ENCODE measurements at places on chromosomes 12 and 14.

DNA sequence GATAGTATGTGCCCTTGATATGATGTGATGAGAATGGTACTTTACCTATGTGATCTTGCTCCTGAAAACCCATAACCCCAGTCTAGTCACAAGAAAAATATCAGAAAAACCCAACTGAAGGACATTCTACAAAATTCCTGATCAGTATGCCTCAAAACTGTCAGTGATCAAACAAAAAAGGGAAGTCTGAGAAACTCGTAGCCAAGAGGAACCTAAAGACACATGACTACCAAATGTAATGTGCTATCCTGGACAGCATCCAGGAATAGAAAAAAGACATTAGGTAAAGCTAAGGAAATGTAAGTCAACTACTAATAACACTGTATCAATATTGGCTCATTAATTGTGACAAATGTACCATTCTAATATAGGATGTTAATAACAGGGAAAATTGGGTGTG lies 4.1 kb upstream of the WIF1 start:
- H3K4me1 ChIP-seq, result no peaks in the 10 kb centered on the region
- H3K27me3 ChIP-seq, result peaks cover 44% of the 10 kb centered on the region
- H3K36me3 ChIP-seq, result no peaks in the 10 kb centered on the region
- DNase-seq, result no peak
- no peak overlapping the region for H3K27ac ChIP-seq

DNA sequence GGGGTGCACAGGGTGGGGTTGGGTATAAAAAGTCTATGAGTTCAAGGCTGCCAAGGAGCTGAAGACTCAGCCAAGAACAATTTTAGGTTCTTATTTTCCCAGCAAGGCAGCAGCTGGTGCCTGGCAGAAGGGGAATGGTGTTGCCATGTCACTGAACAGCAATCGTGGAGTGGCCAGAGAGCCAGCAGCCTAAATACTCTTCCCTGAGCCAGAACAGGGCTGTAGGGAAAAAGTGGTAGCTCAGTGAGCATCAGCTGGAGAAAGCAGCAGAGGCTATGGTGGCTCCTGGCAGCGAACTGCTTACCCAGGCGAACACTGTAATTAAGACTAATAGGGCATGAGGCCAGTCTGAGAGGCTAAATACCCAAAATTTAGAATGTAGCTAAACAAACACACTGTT lies 334.9 kb downstream of the RMST start:
- H3K27ac ChIP-seq, result no peak overlapping the region
- no peaks in the 10 kb centered on the region for H3K4me1 ChIP-seq
- DNase-seq, result no peak
- H3K27me3 ChIP-seq, result no peaks in the 10 kb centered on the region
- H3K36me3 ChIP-seq, result no peaks in the 10 kb centered on the region
- H3K4me3 ChIP-seq, result no peak overlapping the region

DNA sequence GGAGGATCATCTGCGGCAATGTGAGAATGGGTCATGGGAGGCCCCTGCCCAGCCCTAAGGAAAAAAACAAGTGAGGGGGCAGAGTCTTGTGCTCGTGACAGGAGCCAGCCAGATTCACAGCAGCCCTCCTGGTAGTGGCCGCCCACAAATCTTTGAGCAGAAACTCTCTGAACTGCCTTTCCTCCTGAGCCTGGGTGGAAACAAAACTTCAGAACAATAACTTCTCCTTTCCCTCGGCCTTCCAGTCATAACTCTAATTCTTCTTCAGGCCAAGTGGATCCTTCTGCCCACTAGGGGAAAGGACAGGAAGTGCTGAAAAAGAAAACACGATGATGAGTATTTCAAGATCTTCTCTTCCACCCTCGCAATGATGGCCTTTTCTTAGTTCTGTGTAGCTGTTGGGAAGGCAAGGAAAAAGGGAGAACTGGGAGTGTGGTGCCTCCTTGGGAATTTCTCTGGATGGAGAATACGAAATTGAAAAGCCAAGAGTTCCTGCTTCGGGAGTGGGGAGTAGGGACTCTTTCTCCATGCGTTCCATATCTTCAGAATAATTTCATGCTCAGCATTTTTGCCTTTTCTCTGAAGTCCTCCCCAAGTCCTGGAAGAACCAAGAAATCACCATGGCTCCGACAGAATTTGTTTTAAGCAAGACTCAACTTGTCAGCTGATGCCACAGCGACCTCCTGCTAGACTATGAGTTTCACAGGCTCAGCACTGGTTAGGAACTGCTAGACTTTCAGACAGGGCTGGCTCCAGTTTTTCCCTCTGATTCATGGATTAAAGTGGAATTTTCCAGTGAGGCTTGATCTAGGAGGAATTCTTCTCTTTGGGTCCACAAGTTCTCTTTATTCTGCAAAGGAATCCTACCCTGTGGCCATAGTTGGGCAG lies 188.9 kb downstream of the CAND1 start:
- H3K4me1 ChIP-seq, result no peaks in the 10 kb centered on the region
- 0 out of 2 replicates have a peak, but pooled peaks cover 4% of the 10 kb centered on the region for H3K27me3 ChIP-seq
- H3K27ac ChIP-seq, result no peak overlapping the region
- H3K36me3 ChIP-seq, result no peaks in the 10 kb centered on the region

- DNase-seq, result no peak
- no peaks in the 10 kb centered on the region for H3K36me3 ChIP-seq
- no peaks in the 10 kb centered on the region for H3K27me3 ChIP-seq
- no peak overlapping the region for H3K27ac ChIP-seq
These were observed 28.6 kb downstream of the EML1 start for GRCh38 chr14:99821519-99822508.

- H3K4me1 ChIP-seq, result peaks cover 29% of the 10 kb centered on the region
- no peaks in the 10 kb centered on the region for H3K27me3 ChIP-seq
- H3K4me3 ChIP-seq, result no peak overlapping the region
- DNase-seq, result peak; percentile 25
These were observed 72.6 kb downstream of the PPM1H start for GRCh38 chr12:62862259-62862881.

- no peaks in the 10 kb centered on the region for H3K27me3 ChIP-seq
- H3K4me1 ChIP-seq, result no peaks in the 10 kb centered on the region
- no peak overlapping the region for H3K4me3 ChIP-seq
- no peak for DNase-seq
These were observed 141.8 kb downstream of the MYRFL start for GRCh38 chr12:69966839-69967238.

DNA sequence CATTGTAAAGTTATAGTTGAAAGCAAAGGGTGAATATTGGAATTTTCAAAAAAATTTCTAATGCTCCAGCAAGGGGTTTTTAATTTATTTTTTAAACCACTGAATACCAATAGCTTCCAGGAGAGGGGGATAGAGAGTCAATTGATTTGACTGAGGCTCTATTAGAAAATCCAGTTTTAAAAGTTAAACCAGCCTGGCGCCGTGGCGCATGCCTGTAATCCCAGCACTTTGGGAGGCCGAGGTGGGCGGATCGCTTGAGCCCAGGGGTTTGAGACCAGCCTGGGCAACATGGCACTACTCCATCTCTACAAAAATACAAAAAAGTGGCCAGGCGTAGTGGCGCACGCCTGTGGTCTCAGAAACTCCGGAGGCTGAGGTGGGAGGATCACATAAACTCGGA lies 150.1 kb downstream of the SLC38A4 start:
- DNase-seq, result no peak
- no peaks in the 10 kb centered on the region for H3K27me3 ChIP-seq

GRCh38 chr12:130916241-130916911 lies 37.3 kb upstream of the ADGRD1 start:
- H3K36me3 ChIP-seq, result no peaks in the 10 kb centered on the region
- peaks cover 44% of the 10 kb centered on the region for H3K27me3 ChIP-seq
- DNase-seq, result peak; percentile 28
- H3K4me3 ChIP-seq, result no peak overlapping the region
- peaks cover 12% of the 10 kb centered on the region for H3K4me1 ChIP-seq
- no peak overlapping the region for H3K27ac ChIP-seq

- H3K4me1 ChIP-seq, result no peaks in the 10 kb centered on the region
- no peak for DNase-seq
- H3K36me3 ChIP-seq, result no peaks in the 10 kb centered on the region
These were observed 16.2 kb upstream of the PIP4K2C start for GRCh38 chr12:57574795-57575194.

DNA sequence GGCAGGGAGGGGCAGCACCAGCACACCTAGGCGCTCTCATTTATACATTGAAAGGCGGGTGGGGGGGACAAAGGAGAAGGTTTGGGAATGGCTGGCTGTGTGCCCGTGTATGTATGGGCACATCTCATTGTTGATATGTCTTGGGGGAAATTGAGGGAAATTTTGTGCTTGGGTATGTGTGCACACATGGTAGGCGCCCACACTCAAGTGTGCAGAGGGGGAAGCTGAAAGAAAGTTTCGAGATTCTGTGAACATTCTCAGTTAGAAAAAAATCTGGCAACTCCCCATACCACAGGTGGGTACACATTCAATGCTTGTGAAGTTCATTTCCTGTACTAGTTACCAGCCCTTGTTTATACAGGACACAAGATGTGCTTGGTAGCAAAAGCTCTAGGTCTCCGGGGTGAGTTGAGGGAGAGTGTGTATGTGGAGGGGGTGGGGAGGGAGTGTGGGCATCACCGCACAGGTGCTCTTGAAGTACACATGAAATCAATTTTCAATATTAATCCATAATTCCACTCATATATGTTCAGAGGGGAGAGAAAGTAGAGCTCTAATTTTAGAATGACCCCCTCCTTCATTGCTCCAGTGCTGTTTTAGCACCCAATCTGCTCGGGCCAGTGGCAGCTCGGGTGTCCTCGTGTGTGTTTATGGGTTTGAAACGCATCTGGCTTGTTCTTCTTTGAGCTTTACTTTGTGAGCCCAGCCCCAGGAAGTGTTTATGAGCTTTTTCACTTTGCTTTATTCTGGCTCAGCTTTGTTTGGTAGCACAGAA lies 286.0 kb downstream of the ZFP36L1 start:
- H3K36me3 ChIP-seq, result no peaks in the 10 kb centered on the region
- no peaks in the 10 kb centered on the region for H3K27me3 ChIP-seq
- no peaks in the 10 kb centered on the region for H3K4me1 ChIP-seq
- no peak overlapping the region for H3K4me3 ChIP-seq

- H3K4me3 ChIP-seq, result no peak overlapping the region
- no peak overlapping the region for H3K27ac ChIP-seq
- DNase-seq, result no peak
- no peaks in the 10 kb centered on the region for H3K4me1 ChIP-seq
- no peaks in the 10 kb centered on the region for H3K27me3 ChIP-seq
- no peaks in the 10 kb centered on the region for H3K36me3 ChIP-seq
These were observed 78.0 kb upstream of the SSTR1 start for GRCh38 chr14:38129705-38130104.

- no peak overlapping the region for H3K4me3 ChIP-seq
- no peaks in the 10 kb centered on the region for H3K36me3 ChIP-seq
- peaks cover 3% of the 10 kb centered on the region for H3K4me1 ChIP-seq
- DNase-seq, result no peak
- H3K27ac ChIP-seq, result no peak overlapping the region
- no peaks in the 10 kb centered on the region for H3K27me3 ChIP-seq
These were observed 23.8 kb upstream of the GALNT9 start for GRCh38 chr12:132352896-132353800.

DNA sequence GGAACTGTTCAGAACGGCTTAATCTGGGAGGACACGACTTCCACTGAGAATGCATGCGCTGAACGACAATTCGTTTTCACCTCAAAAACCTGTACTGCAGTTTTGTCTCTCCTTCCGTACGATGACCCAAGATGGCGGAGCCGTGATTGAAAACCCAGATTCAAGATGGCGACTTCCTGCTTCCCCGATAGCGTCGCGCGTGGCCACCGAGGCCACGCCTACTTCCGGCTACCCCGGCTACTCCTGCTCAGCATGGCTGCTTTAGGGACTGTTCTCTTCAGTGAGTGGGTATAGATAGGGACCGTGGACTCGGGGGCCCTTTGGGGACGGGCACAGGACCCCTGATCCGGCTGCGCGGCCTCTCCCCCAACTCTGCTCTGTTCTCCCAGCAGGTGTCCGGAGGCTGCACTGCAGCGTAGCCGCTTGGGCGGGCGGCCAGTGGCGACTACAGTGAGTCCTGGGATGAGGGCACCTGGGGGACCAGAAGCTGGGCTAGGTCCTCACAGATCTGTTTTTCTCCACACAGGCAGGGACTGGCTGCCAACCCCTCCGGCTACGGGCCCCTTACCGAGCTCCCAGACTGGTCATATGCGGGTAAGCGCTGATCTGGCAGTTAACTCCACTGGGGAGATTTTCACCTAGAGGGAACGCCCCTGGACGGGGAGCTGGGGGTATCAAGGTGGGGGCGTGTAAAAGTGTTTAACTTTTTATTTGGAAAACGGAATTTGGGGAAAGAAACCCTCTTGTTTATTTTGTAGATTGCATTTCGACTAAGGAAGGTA lies at the start of gene MRPL52:
TSS of gene MRPL52 (plus strand) at position 227 of the 782 bp plus-strand sequence. CDS start at position 253, 26 bp downstream.
- H3K36me3 ChIP-seq, result peaks cover 10% of the 10 kb centered on the region
- H3K4me3 ChIP-seq, result peak within 1 kb of the TSS; percentile 70
- H3K4me1 ChIP-seq, result peaks cover 5% of the 10 kb centered on the region

GRCh38 chr12:9925705-9926393 lies 6.3 kb downstream of the CLEC2A start:
- no peaks in the 10 kb centered on the region for H3K36me3 ChIP-seq
- H3K27me3 ChIP-seq, result no peaks in the 10 kb centered on the region
- H3K27ac ChIP-seq, result no peak overlapping the region
- DNase-seq, result no peak
- no peaks in the 10 kb centered on the region for H3K4me1 ChIP-seq

DNA sequence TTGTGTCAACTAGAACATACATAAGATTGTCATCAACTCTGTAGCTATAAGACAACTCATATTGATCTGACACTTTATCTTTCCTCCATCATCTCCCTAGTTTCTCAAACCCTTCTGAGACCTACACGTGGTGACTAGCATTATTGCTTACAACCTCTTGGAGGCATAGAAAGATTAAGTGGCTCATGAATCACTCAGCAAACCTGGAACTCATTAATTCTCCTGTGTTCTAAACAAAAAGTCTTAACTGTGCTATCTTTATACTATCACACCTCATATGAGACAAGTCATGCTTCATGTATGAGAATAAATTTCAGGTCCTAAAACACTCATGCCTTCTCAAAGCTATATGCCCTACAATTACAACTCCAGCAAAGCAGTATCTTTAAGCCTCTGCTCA lies 408.6 kb upstream of the SYT1 start:
- no peak overlapping the region for H3K4me3 ChIP-seq
- H3K36me3 ChIP-seq, result no peaks in the 10 kb centered on the region
- no peaks in the 10 kb centered on the region for H3K4me1 ChIP-seq
- no peaks in the 10 kb centered on the region for H3K27me3 ChIP-seq
- DNase-seq, result no peak
